ENCODE measurements at places on chromosomes 12 and 14.
A peak's percentile ranks its signal among the peaks of the same experiment; 100 is the strongest.

GRCh38 chr12:117311-117710 is 50.7 kb downstream of the IQSEC3 start:
- DNase-seq: no peak

GRCh38 chr14:96592591-96593386 is 90.6 kb downstream of the PAPOLA start:
- DNase-seq: peak; percentile 43

GRCh38 chr14:67358924-67359774 is 455 bp downstream of the ATP6V1D start:
- peak; percentile 69 for DNase-seq

DNA sequence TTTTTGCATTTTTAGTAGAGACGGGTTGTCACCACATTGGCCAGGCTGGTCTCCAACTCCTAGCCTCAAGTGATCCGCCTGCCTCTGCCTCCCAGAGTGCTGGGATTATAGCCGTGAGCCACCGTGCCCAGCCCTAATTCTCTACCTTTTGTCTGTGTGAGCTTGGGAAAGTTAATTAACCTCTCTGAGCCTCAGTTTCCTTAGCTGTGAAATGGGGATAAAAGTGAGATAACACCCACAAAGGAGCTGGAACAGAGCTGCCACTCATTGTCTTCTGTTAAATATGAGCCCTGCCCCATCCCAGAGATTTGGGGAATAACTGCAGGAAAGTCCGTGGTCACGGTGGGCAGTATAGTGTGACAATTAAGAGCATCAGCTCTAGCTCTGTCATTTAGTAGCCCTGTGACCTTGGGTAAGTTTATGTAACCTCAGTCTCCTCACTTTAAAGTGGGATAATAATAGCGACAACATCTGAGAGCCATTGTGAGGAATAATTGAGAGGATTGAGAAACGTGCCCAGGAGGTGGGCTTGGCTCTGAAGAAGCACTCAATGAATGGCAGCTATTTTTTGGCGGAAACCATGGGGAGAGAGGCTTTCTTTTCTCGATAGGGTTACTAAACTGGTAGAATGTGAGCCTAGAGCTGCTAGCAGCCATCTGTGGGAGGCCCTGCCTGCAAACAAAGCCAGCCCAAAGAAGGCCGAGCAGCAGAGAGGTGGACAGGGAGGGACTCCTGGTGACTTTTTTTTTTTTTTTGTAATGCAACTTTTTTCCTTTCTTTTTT is 60.8 kb upstream of the MED13L start:
- no peak for DNase-seq

- peak; percentile 76 for DNase-seq
These were observed 172.8 kb upstream of the KITLG start for GRCh38 chr12:88753066-88753465.

GRCh38 chr12:100324498-100324897 is 32.4 kb upstream of the SLC17A8 start:
- no peak for DNase-seq

- DNase-seq: no peak
These were observed 53.4 kb upstream of the FOXN3 start for GRCh38 chr14:89470401-89470800.

GRCh38 chr12:10268037-10268436 is 39.6 kb upstream of the KLRD1 start:
- no peak for DNase-seq

DNA sequence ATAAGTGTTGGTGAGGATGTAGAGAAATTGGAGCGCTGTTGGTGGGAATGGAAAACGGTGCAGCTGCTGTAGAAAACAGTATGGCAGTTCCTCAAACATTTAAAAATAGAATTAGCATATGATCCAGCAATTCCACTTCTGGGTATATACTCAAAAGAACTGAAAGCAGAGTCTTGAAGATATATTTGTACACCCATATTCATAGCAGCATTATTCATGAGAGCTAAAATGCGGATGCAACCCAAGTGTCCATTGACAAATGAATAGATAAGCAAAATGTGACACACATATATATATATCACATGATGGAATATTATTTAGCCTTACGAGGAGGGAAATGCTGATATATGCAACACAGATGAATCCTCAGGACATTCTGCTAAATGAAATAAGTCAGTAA is 84.7 kb upstream of the CEP83 start:
- no peak for DNase-seq

DNA sequence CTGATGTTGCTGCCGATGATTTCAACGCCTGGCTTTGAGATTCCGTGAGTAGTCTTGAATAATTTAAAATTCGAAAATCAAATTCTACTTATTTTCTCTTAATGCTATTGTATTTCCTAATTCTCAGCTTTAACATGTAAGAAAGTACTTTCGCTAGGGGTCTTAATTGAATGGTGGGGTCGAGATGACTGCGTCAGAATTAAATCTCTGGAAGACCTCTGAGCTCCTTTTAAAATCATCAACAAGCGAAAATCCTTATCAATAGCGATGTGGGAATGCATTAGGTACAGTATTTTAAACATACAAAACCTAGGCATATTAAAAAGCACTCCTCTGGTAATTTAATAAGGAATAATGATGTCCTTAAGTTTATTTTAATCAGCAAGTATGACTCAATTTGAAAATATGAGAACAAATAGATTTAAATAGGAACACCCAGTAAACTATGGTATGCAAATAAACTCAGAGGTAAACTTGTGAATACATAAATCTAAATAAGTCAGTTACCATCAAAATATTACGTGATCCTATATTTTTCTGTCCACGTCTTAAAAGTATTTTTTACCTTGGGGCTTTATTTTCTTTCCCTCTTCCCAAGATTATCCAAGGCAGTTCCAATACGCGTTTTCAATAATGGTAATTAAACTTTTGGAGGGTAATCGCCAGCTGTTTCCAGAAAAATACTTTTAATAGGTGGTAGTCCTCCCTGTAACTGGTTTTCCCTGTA is 1.4 kb downstream of the FOXA1 start:
- DNase-seq: no peak

DNA sequence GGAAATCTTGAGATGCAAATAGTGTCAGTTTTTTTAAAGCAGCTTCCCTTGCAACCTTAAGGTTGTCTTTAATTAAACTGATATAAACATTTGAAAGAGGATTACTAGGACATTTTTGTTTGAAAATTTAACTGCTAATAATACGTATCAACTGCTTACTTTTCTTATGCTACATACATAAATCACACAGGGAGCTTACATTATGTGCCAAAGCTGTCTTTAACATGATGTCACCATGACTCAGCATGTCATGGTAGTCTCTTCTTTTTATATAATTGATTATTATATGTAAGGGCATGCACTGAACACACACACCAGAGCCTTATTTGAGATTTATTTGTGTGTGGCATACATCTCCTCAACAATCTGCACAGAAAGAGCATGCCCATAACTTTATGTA is 63.0 kb upstream of the PTHLH start:
- DNase-seq: peak; percentile 75

- DNase-seq: no peak
These were observed 287.8 kb downstream of the NAV3 start for GRCh38 chr12:78118486-78118885.

DNA sequence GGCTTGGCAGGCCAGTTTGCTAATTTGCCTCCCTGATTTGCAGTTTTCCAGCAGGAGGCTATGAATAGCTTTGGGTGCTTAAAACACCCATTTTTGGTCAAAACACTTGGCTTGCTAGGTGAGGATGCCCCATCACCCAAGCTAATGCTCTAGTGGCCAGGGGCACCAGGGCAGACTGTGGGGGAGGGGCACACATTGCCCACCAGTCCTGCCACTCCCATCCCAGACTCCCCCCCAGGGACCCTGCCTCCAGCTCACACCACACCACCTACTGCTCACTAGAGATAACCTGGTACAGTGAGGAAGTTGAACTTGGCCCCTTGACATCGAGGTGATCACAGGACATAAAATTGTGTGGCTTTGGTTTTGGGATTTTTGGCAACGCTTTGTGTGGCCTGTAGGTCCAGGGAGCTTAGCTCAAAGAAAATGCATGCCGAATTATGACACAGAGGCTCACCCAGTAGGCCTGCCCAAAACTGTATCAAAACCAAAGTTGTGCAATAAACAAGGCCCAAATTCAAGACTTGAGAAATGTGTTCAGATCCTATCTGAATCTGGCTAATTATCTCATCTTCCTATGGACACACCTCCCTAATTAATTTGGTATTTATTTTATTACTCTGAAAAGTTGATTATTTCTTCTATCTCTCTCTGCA is 4.3 kb downstream of the NUAK1 start:
- no peak for DNase-seq

GRCh38 chr12:92503029-92503931 is 199.5 kb upstream of the PLEKHG7 start:
- no peak for DNase-seq

DNA sequence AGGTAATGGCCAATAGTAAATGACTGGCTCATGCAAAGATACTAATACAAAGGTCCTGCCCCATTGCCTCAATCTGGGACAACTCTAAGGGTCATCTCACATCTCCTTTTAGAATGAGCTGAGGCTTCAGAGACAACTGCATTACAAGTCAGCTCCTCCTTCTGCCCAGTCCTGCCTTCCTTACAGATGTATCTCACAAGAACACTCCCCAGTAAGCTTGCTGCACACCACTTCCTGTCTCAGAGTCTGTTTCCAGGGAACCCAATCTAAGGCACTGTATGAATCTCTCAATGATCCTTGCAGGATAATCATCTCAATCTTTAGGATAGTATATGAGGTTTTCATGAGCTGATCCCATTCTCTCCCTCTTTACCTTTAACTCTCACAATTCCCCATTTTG is 57.8 kb upstream of the ZDHHC17 start:
- DNase-seq: peak; percentile 24

- DNase-seq: no peak
These were observed 468.6 kb upstream of the SYT1 start for GRCh38 chr12:78395961-78396360.

DNA sequence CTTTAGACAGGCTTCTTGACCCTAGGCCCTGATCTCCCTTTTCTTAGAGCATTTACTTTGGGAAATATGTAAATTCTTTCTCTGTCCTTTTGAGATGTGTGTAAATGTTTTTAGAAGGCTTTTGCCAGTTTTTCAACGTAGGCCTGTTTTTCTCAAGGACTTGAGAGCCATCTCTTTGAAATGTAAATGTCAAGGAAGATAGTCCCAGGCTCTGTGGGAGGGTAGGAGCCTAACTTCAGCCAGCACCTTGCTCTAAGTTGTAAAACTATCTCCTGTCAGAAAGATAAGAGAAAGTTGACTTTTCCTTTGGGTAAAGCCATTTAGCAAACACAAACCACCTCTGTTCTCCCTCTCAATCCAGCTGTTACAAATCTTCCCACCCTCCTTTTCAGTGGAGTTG is 219.8 kb downstream of the RPS29 start:
- DNase-seq: no peak

GRCh38 chr12:30144777-30145683 is 361.3 kb upstream of the TMTC1 start:
- no peak for DNase-seq

- DNase-seq: no peak
These were observed 253.1 kb downstream of the ANO6 start for GRCh38 chr12:45468751-45469615.

DNA sequence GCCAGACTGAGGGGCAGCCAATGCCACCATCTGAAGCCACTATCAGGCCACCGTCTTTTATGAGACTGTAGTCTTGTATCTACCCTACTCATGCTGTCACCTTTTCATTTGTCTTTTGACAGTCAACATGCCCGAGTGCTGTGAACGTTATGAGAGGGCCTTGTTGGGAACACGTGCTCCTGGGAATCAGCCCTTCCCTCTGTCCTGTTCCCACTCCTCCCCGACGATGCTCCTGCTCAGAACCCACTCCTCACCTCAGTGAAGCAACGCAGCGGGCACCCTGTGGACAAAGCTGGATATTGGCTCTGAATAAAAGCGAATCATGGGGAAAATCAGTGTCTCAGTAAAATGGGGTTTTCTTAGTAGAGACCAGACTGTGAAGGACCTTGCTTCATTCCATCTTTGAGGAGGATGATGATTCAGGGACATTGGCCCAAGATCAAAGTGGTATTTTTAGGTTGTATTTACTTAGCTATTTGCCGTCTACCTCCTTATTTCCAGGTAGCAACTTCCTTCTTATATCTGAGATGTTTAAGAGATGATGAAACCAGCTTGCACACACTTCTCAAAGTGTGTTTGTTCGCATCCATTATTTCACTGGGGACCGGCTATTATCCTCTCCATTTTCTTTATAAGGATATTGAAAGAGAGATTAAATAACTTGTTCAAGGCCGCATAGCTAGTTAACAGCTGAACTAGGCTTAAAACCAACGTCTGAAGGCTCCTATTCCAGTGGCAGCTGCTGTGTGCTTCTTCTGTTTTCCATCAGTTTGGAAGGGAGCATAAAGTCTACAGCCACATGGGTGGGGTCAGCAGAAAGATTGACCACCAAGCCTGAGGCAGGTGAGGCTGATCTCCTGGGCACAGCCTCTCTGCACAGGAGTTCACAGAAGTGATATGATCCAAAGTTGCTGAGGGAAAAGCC is 43.9 kb upstream of the CTDSP2 start:
- DNase-seq: peak; percentile 64

- no peak for DNase-seq
These were observed 177.6 kb downstream of the CALM1 start for GRCh38 chr14:90574188-90575131.

- no peak for DNase-seq
These were observed 24.6 kb upstream of the YBX3 start for GRCh38 chr12:10747730-10748129.

DNA sequence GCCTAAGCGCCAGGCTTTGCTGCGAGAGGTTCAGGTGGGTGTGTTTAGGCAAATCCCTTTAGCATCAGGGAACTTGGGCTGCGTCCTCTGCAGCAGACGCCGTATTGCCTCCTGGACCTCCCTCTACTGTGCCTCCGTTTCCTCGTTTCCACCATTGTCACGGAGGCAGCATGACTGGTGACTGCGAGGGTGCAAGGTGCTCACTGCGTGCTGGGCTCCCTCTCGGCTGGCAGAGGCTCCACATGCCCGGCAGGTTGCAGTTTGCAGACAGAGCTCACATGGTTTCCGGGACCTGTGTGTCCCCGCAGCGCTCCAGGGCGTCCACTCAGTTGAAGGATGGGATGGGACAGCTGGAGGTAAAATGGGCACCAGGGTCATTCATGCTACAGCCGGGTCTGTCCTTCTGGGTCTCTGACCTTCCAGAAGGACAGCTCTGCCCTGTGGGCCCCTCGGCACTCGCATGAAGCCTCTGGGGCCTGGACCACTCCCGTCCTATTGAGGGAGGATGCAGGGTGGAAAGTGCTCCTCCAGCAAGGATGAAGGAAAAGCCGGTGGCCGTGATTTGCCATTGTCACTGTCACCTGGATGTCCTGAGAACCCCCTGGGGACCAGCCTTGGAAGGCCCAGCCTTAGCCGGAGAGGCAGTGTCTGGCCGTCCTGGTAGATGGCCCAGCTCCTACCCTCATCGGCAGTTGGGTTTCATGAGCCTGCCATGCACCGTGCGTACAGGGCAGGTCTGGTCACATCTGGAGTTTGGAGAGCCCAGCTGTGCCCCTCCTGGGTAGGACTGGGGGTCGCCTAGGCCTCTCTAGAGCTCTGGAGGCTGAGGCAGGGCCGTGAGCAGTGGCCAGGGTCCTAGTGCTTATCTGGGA is 146.5 kb downstream of the KIF26A start:
- no peak for DNase-seq
